ENCODE measurements at places on chromosomes 7 and 10.

- H3K4me3 ChIP-seq: no peak overlapping the region
- H3K27ac ChIP-seq: no peak overlapping the region
- H3K4me1 ChIP-seq: peaks cover 9% of the 10 kb centered on the region
These were observed 53.9 kb downstream of the CUBN start for GRCh38 chr10:17075533-17076359.

GRCh38 chr10:127993056-127993690 is 86.3 kb downstream of the PTPRE start:
- no peaks in the 10 kb centered on the region for H3K36me3 ChIP-seq
- no peak for DNase-seq
- peaks cover 29% of the 10 kb centered on the region for H3K4me1 ChIP-seq
- no peak overlapping the region for H3K27ac ChIP-seq
- peaks cover 7% of the 10 kb centered on the region for H3K27me3 ChIP-seq

GRCh38 chr10:6097063-6097462 is 8.2 kb downstream of the RBM17 start:
- peaks cover 70% of the 10 kb centered on the region for H3K36me3 ChIP-seq
- peaks cover 46% of the 10 kb centered on the region for H3K4me1 ChIP-seq
- H3K4me3 ChIP-seq: no peak overlapping the region
- no peak overlapping the region for H3K27ac ChIP-seq

DNA sequence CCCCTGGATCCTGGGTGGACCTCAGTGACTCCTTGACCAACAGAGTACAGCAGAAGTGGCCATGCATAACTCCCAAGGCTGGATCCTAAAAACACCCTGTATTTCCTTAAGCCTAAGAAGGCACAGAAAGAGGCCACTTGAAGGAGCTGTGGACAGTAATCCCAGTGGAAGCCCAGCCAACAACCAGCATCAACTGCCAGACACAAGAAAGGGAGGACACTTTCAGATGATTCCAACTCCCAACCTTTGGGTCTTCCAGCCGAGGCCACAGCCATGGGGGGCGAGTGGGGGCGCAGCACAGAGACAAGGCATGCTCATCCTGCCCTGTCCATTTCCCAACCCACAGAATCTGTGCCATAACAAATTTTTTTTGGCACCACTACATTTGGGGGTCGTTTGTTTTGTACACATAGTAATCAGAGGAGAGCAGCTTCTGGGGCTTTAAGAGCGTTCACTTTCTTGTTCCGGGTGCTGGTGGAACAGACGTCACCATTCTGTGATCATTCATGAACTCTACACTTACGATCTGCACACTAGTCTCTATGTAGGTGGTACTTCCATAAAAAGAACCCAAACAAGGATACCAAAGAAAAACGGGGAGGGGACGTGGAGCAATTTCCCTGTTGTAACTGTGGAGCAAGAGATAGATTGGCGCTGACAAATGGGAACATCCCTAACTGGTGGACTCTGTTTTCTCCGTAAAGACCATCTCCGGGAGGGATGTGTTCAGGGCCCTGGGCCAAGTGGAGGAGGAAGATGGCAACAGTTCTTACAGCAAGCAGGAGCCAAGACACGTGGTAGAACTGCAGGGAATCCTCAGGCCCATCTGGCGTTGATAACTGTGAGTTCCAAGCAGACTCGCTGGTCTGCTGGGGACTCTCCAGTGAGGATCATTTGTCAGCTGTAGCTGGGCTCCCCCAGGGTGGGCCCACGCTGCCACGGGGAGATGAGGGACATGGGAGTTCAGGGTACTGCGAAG is 6.0 kb upstream of the SLC29A3 start:
- peaks cover 15% of the 10 kb centered on the region for H3K27me3 ChIP-seq
- H3K4me3 ChIP-seq: no peak overlapping the region
- peaks cover 19% of the 10 kb centered on the region for H3K4me1 ChIP-seq
- no peak for DNase-seq
- H3K36me3 ChIP-seq: no peaks in the 10 kb centered on the region

DNA sequence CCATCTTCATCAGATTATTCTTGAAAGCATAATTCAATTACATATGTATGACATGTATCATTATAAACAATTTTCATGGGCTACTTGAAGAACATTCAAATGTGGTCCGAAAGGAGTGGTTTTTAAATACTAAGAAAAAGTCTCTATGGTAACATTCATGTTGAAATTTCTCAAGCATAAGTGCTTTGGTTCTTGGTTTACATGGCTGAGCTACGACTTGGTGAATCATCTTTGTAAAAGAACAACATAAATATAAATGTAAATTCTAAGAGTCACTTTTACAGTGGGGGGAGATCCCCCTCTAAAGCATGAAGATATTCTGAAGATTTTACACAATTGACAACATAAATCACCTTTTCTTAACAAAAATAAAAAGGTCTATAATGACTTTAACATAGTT is 118.6 kb downstream of the MAGI2 start:
- no peak overlapping the region for H3K4me3 ChIP-seq
- DNase-seq: no peak
- no peaks in the 10 kb centered on the region for H3K27me3 ChIP-seq
- no peaks in the 10 kb centered on the region for H3K4me1 ChIP-seq
- no peak overlapping the region for H3K27ac ChIP-seq

DNA sequence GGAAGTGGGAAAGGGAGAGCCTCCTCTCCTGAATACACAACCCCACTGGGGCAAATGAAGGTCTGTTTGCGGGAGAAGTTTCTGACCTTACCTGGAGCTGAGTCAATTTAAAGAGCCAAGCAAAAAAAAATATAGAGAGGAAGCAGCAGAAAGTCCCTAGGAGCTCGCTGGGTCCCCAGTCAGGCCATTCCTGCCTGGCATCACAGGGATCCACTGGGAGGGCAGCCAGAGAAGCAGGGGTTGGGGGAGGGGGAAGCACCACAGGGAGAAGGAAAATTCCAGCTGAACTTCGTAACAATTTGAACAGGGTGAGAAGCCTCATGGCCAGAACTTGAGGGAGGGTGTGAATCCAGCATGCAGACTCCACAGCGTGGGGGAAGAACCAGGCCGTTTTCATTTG is 298.7 kb downstream of the LRRTM3 start:
- no peaks in the 10 kb centered on the region for H3K36me3 ChIP-seq
- no peak for DNase-seq
- H3K4me1 ChIP-seq: no peaks in the 10 kb centered on the region
- H3K27ac ChIP-seq: no peak overlapping the region

GRCh38 chr7:531777-532176 is 12.1 kb upstream of the PDGFA start:
- H3K36me3 ChIP-seq: no peaks in the 10 kb centered on the region
- no peak for DNase-seq
- H3K4me3 ChIP-seq: no peak overlapping the region
- peaks cover 3% of the 10 kb centered on the region for H3K27me3 ChIP-seq

GRCh38 chr7:35024298-35024697 is 13.0 kb downstream of the DPY19L1 start:
- no peak for DNase-seq
- no peaks in the 10 kb centered on the region for H3K36me3 ChIP-seq
- no peaks in the 10 kb centered on the region for H3K27me3 ChIP-seq
- H3K27ac ChIP-seq: no peak overlapping the region
- H3K4me1 ChIP-seq: peaks cover 3% of the 10 kb centered on the region

GRCh38 chr10:103660364-103661197 is 167.1 kb downstream of the NEURL1 start:
- no peaks in the 10 kb centered on the region for H3K27me3 ChIP-seq
- DNase-seq: no peak
- peaks cover 8% of the 10 kb centered on the region for H3K4me1 ChIP-seq

DNA sequence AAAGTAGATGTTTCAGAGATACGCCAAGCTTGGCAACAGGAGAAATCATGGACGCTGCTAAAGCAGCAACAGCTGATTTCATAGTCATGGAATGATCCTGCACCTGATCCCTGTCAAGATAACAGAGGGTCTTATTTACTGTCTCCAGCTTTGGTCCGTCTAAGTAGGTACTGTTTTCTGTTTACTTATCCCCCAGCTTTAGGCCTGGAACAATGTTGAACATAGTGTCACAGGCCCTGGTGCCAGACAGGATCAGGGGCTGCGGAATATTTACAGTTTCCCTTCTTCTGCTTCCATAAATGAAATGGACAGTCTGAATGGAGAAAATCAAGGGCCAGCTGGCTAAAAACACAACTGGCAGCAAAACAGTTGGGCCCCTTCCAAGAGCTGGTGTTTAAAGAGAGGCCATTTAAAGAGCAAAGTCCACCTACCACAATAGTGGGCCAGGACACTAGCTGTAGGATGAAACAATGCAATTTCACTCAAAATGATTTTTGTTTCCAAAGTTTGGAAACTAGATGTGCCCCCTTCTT is 2.9 kb downstream of the GPR37 start:
- no peak for DNase-seq
- peaks cover 63% of the 10 kb centered on the region for H3K27me3 ChIP-seq
- no peaks in the 10 kb centered on the region for H3K36me3 ChIP-seq
- no peak overlapping the region for H3K27ac ChIP-seq

DNA sequence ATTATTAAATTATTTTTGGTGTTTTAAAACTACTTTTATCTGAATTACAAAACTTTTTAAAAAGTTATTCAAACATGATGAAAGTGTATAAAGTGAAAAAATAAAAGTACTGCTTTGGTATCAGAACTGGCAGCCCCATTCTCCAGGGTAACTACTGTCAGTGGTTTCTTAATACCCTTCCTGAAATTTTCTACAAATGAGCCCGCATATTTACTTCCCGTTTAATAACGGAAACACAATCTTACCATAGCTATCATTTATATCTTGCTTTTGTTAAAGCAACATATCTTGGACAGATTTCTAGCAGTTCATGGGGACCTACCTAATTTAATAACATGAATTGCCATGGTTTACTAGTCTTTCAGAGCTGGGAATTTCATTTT is 249.9 kb downstream of the RNLS start:
- H3K36me3 ChIP-seq: peaks cover 7% of the 10 kb centered on the region
- DNase-seq: no peak
- no peaks in the 10 kb centered on the region for H3K27me3 ChIP-seq
- H3K4me3 ChIP-seq: no peak overlapping the region
- no peak overlapping the region for H3K27ac ChIP-seq

DNA sequence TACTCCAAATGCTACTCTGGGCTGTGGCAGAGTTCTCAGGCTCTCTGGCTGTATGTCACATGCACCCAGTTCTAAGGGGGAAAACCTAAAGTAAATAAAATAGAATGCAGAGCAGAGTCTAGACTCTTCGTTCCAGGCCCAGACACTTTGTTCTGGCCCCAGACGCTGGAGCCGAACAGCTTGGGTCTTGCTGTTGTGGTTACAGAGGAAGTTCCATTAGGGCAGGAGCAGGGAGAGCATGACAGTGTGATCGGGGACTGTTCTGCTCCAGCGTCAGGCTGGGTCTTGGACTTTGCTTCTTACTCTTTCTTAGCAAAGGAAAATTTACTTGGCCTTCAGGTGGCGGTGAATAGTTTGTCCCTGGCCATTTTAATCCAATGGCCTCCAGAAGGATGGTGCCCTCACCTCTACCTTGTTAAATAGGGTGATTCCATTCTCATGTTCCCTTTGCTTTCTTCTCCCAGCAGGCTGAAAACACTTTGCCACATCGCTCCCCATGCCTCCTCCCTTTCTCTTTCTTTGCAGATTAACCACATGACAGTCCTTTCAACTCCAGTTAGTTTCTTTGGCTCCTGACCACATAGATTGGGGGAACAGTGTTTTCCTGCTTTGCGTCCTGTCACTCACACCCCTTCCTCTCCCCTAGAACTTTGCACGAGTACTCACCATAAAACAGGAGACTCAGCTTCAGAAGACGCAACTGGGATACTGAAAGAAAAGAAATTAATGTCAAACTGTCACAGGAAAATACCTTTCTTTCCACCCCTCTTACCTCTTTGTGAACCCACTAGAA is 730.8 kb downstream of the SUGCT start:
- DNase-seq: no peak
- no peaks in the 10 kb centered on the region for H3K4me1 ChIP-seq
- no peaks in the 10 kb centered on the region for H3K36me3 ChIP-seq
- no peak overlapping the region for H3K4me3 ChIP-seq

DNA sequence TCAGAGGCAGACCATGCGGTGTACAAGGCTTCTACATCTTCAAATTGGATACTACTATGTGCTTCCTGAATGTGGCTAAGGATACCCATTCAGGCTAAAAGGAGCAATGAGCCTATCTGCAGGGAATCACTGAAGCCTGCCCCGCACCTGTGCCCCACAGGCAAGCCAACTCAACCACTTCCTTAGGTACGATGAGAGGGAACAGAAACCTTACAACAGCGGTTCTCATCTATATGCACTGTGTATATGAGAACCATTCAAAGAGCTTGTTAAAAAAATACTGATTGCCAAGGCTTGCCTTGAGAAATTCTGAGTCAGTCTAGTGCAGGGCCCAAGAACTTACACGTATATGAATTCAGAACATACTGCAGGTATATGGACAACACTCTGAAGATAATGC is 679.6 kb downstream of the PARD3 start:
- peaks cover 18% of the 10 kb centered on the region for H3K27me3 ChIP-seq
- H3K4me1 ChIP-seq: no peaks in the 10 kb centered on the region
- H3K36me3 ChIP-seq: no peaks in the 10 kb centered on the region
- DNase-seq: no peak
- H3K27ac ChIP-seq: no peak overlapping the region

DNA sequence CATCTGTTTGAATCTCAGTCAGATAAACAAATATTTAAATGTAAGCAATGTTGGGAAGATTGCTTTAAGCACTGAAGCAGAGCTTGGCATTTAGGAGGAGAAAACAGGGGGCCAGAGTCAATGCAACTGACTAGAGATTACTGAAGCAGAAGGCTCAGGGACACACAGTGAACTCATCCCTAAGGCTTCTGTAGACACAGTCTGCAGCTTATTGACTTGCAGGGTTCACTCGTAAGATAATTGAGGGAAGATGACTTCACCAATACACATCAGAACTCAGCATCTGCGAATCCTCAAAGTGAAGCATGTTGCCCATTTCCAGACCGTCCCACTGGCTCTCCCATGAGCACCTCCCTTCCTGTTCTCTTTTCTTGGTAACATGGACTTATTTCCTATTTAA is 363.4 kb upstream of the PFKP start:
- H3K4me3 ChIP-seq: no peak overlapping the region

DNA sequence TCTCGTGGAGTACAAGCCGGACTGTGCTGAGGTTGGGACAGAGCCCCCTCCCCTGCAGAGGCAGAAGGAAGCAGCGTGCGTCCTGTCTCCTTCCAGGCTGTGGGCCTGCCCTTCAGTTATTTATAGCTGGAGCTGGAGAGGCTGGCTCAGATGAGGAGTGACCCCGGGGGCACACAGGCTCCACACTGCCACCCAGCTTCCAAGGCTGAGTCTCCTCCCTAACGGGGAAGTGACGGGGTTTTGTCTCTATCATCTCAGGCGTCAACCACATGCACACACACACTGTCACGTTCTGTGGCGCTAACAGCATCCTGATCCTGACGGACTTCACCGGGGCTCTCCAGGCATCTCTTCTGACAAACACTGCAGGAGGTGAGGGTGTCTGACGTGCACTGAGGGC is 25.4 kb downstream of the AMZ1 start:
- no peak overlapping the region for H3K4me3 ChIP-seq
- peaks cover 2% of the 10 kb centered on the region for H3K27me3 ChIP-seq
- H3K4me1 ChIP-seq: peaks cover 66% of the 10 kb centered on the region
- no peak for DNase-seq
- peaks cover 17% of the 10 kb centered on the region for H3K36me3 ChIP-seq

GRCh38 chr10:69828144-69828870 is 26.6 kb downstream of the COL13A1 start:
- no peak overlapping the region for H3K27ac ChIP-seq
- DNase-seq: no peak
- no peaks in the 10 kb centered on the region for H3K4me1 ChIP-seq
- peaks cover 33% of the 10 kb centered on the region for H3K27me3 ChIP-seq
- no peaks in the 10 kb centered on the region for H3K36me3 ChIP-seq

- H3K4me1 ChIP-seq: peaks cover 4% of the 10 kb centered on the region
- H3K4me3 ChIP-seq: no peak overlapping the region
- H3K27ac ChIP-seq: no peak overlapping the region
- no peak for DNase-seq
These were observed 78.9 kb downstream of the LRRC17 start for GRCh38 chr7:102991540-102992214.

All from activated T-helper 2 cell treated with anti-CD3 and anti-CD28 coated beads, Interferon-gamma antibody, Interleukin-2, Interleukin-4, amounts not matched to agents 10 μg/mL and 5 μg/mL and 100 μg/mL, durations not matched to agents 14 hours and 24 hours and 36 hours (primary cell).